ENCODE measurements at places on chromosomes 6 and 20.

DNA sequence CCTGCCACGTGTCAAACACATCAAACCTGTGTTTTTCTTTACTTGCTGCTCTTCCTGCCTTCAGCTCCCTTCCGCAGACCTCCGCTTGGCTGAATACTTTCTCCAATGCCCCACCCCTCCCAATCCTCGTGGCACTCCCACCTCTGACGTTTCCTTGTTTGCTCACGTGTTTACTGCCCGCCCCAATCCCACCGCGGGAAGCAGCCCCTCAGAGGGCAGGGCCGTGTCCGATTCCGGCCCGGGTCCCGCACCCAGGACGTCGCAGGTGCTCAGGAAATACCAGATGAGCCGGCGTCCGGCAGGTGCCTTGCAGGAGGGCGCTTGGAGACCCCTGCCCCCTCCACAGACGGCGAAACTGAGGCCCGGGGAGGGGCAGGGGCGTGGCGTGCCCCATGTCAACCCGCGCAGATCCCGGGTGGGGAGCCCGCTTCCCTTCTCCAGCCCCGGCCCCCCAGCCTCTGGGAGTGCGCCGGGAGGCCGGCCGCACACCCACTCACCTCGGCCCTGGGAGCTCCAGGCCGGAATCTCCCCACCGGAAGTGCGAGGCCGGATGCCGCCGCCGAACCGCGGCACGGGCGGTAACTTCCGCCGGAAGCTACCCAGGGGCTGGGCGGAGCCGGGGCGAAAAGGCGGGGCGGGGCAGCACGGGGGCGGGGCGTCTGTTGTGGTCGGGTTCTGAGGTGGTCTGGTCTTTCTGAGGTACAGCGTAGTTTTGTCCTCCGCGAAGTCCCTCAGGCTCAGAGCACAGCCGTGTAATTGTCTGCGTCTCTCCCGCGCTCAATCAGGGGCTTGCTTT is 42.3 kb downstream of the ELMO2 start:
- DNase-seq = peak; percentile 70

DNA sequence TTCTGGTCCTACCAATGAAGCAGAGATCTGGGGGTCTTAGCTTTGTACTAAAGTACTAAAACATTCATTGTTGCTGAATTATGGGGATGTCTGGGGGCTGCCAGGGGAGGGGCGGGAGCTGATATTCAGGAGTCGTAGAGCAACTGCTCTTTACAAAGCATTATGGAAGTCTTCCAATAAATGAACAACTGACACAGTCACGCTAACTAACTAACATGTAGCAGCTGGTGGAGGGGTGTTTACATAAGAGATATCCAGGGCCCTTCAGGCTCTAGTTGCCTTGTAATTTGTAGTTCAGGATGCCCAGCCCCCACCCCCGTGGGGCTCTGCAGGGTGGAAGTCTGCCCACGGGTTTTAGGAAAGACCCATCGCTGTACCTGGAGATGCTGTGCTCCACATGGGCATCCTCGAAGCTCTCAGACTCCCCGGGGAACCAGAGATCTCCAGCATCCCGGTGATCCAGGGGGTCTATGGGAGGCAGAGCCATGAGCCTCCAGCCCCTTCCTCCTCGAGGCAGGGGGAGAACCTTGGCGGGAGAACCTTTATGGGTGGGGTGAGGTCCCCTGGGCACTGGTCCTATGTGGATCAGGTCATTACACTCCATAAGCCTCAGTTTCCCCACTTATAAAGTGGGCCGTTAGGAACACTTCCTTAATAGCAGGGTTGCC is 3.4 kb downstream of the TREM2 start:
- no peak for DNase-seq

DNA sequence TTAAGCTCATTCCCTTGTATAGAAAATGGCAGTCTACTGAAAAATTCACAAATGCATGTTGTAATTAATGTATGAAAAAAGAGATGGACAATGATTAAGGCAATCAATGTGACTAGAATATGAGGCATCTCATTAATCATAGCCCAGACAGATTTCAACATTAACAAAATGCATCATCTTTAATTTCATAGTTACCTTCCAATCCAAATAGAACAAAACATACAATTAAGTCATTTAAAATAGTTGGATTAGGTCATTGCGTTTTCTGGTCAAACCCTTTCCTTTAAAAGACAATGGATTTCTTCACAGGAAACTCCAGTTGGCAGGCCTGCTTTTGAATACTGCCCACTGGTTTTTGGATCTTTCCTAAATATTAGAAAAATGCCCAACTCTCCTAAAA is 203.9 kb downstream of the HAO1 start:
- DNase-seq = no peak

DNA sequence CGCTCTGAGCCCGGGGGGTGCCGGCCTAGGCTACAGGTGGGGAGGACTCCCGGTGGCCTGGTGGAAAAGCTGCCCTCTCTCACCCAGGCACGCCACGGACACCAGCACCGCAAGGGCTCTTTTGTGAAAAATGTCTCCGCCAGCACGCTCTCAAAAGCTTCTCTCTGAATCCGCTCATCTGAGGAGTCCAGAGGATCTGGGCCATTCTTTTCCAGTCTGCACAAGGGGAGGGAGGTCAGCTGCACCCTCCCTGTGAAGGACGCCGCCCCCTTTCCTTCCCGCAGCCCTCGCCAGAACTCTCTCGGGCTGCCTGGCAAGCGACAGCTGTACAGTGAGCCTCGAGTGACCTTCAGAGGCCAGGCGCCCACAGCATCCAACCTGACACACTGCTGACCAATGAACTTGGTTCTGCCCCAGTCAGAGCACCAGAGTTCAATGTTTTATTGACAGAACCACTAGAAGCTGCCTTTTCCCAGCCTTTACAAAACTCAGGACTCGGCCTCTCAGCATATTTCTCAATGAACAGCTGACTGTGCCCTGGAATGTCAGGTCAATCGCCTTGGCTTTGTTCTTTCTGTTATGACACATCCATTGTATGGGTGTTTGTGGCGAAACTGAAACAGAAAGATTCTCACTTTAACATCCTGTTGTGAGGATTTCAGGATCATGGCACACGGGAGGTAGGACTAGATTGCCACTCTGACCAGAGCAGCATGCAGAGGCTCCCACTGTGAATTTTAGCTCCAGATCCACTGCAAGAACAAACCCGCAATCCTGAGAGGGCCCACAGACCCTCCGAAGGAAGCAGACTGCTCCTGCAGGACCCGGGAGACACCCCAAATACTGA is 26.7 kb downstream of the SERPINB9 start:
- DNase-seq = no peak

DNA sequence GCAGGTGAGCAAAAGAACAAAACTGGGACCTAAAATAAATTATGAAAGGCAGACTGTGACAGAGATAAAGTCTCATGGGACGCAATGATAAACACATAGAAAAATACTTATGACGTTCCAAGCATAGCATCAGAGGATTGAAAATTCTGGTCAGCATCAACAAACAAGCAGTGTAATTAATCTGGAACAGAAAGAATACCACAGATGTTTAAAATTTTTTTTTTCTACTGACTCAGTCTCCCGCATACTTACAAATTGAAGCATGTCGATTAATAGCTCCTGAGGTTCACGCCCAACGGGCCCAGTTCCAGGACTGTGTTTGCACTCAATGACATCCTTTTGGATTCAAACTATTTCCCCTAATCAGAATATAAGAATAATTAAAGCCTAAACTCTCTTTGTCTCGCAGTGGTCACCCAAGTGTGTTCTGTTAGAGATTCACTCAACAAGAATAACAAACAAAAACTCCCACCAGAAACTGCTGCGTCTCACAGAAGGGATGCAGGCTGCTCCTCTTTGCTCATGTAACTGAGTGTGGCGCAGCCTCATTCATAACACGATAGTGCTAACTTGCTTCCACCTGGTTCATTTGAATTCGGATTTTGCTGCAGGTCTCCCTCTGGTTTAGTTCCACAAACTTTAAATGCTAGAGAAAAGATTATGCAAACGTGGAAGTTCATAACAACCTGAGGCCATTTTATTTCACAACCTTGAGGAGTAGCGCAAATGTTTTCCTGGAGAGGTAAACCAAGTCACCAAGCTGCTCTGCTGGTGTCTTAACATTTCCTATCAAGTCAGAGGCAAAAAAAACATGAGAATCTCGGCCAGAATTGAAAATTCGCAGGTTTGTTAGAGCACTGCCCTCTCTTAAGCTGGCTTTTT is 69.0 kb upstream of the CITED2 start:
- no peak for DNase-seq

DNA sequence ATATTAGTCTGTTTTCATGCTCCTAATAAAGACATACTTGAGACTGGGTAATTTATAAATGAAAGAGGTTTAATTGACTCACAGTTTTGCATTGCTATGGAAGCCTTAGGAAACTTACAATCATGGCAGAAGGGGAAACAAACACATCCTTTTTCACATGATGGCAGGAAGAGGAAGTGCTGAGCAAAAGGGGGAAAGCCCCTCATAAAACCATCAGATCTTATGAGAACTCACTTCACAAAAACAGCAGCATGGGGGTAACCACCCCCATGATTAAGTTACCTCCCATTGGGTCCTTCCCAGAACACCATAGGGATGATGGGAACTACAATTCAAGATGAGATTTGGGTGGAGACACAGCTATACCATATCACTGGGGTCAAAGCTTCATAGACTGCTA is 254.2 kb downstream of the ERMARD start:
- DNase-seq = no peak
